Caco-2 (cell line): ENCODE measurements at places on chromosomes 1 and 21. TPM values are rescaled to one million over a fixed set of nuclear protein-coding genes. Genes with fewer than 3 reads are reported as not detected.

- no peaks in the 10 kb centered on the region for H3K36me3 ChIP-seq
- no peaks in the 10 kb centered on the region for H3K4me1 ChIP-seq
- no peaks in the 10 kb centered on the region for H3K27me3 ChIP-seq
- DNase-seq = no peak
These were observed 33.3 kb upstream of the KIF26B start for GRCh38 chr1:245121523-245121922.

CSRP1 gene
- total RNA-seq = 60.0 and 60.8 TPM in 2 replicates

- H3K4me3 ChIP-seq = no peak overlapping the region
- H3K36me3 ChIP-seq = no peaks in the 10 kb centered on the region
- H3K27me3 ChIP-seq = no peaks in the 10 kb centered on the region
- DNase-seq = no peak
- H3K4me1 ChIP-seq = no peaks in the 10 kb centered on the region
These were observed 253.8 kb downstream of the LTN1 start for GRCh38 chr21:28738882-28739281.

NUCKS1 gene
- total RNA-seq = 205 and 215 TPM in 2 replicates

DNA sequence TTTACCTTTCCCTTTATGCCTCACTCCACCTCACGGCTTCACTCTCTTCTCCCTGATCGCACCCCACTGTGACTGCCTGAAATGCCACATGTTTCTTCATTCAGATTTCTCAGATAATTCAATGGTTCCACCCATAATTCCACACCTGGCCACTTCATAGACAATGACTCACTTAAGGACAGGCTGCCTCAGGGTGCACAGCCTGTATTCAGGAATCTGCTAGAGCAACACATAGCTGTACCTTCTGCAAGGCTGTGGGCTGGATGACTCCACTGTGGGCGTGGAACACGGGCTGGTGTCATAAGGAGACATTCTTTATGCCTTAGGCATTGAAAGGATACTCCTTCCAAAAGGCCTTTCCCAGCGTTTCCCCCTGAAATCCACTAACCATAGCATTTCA, 36.1 kb downstream of the L1TD1 start:
- peak overlapping the region; percentile 73 for H3K27ac ChIP-seq
- no peaks in the 10 kb centered on the region for H3K27me3 ChIP-seq
- no peak overlapping the region for H3K4me3 ChIP-seq
- no peaks in the 10 kb centered on the region for H3K36me3 ChIP-seq
- peaks cover 33% of the 10 kb centered on the region for H3K4me1 ChIP-seq
- peak; percentile 74 for DNase-seq
